ENCODE measurements at places on chromosomes 2 and 18.

DNA sequence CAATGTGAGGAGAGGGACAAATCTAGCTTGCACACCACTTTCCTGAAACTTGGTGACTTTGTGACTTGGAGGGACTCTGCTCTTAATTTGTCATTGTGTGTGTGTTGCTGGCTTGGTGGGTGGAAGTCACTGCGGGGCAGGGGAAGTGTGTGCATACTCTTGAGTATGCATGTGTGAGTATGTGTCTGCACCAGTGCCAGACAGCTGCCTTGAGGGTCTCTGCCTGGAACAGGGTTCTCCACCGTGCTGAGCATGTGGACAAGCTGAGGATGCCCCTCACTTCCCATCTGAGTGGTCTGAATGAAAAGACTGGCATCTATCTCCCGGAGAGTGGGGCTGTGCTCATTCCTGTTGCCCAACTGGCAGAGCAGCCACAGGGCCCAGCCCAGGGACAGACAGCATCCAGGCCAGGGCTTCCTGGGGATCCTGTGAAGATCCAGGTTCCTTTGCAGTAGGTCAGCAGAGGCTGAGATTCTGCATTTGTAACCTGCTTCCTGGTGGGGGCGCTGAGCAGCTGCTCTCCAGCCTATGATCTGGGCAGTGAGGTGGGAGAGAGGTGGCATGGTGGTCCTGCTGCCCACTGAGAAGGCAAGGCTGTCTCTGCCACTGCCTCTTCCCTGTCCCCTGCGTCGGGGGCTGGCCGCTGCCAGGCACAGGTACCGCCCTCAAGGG lies 138.9 kb upstream of the HAAO start:
- DNase-seq = no peak

GRCh38 chr18:79245517-79246001 lies 150.2 kb upstream of the NFATC1 start:
- peak; percentile 12 for DNase-seq

- no peak for DNase-seq
Measured at GRCh38 chr2:125644257-125644656, 1011.7 kb upstream of the GYPC start.

- no peak for DNase-seq
Measured at GRCh38 chr18:59358414-59358711, 702 bp downstream of the LMAN1 start.

- peak; percentile 15 for DNase-seq
Measured at GRCh38 chr18:36828157-36828629, 609 bp downstream of the TPGS2 start.

- DNase-seq = no peak
Measured at GRCh38 chr2:170335351-170335750, 157.4 kb downstream of the MYO3B start.

DNA sequence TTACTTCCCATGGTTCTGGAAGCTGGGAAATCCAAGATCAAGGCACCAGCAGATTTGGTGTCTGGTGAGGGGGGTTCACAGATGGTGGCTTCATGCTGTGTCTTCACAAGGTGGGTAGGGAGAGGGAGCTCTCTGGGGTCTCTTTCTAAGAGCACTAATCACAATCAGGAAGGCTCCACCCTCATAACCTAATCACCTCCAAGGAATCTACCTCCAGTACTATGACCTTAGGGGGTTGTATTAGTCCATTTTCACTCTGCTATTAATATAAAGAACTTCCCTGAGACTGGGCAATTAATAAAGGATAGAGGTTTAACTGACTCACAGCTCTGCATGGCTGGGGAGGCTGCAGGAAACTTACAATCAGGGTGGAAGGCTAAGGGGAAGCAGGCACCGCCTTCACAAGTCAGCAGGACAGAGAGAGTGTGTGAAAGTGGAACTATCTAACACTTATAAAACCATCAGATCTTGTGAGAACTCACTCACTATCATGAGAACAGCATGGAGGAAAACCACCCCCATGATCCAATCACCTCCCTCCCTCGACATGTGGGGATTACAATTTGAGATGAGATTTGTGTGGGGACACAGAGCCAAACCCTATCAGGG lies 17.6 kb downstream of the TBC1D8 start:
- no peak for DNase-seq

DNA sequence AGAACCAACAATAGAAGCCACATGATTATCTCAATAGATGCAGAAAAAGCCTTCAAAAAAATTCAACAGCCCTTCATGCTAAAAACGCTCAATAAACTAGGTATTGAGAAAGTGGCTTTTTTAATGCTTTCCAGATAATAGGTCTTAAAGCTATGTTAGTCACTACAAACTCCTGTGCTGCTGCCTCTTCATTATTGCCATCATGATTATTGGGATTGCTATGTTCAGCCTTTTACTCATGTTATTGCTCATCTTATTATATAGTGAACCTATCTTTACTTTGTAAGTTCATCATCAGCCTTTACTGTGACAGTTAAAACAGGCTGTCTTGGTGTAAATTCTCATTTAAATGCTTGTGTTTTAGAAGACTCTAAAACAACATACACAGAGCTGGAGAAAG lies 1557.2 kb upstream of the ZEB2 start:
- no peak for DNase-seq

DNA sequence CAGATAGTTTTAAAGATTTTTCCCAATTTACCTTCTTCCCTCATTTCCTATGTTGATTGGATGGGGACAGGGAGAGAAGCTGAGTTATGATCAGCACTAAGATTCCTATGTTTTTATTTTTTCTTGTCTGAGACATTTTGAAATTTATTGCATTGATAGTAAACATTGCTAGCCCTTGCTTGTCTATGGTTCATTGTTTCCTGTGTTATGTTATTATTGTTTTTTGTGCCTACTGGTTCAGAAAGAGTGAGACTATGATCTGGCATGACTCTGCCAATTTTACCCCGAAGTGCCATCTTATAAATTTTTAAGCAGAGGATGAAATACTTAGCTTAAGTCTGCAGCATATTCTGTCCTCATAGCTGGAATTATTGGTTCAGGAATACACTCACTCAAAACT lies 478.5 kb downstream of the MBD2 start:
- DNase-seq = no peak

DNA sequence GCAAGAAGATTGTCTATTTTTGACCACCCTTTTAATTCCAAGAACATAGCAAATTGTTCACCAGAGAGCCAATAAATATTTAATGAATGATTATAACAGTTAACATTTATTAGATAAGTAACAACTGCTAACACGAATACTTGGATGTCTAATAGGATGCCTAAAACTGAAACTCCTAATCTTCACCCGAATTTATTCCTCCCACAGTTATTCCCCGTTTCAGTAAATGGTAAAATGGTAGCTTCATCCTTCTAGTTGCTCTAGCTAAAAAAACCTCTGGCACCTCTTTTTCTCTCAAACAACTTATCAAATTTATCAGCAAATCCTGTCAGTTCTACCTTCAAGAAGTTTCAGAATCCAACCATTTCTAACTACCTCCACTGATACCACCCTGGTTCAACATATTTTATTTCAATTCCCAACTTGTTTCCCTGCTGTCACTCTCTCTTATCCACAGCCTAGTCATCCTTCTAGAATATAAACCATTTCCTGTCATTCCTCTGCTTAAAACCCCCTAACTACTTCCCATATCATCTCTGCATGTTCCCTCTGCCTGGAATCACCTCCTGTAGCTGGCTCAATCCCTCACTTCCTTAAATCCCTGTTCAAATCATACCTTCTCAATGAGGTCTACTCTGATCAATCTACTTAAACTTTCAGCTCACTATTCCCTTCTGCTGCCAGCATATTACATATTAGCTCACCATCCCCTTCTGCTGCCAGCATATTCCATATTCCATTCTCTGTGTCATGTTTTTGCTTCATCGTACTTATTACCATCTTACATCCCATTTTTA lies 93.8 kb downstream of the ROCK2 start:
- DNase-seq = no peak

DNA sequence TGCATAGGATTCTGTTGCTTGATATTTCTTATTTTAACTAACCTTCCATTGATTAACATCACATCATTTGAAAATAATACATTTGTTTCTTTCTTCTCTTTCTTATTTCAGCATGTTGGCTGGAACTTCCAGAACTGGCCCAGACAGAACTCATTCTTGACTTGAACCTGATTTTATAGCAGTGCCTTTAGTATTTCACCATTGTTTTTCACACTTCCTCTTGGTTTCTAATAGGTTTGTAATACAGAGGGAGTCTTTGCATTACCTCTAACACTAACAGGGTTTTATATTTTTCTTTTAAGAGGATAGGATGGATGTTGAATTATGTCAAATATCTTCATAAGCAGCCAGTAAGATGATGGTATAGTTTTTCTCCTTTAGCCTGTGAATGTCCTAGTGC lies 39.2 kb downstream of the SEMA4F start:
- DNase-seq = no peak

- no peak for DNase-seq
Measured at GRCh38 chr2:9225806-9226205, 19.2 kb downstream of the ASAP2 start.

DNA sequence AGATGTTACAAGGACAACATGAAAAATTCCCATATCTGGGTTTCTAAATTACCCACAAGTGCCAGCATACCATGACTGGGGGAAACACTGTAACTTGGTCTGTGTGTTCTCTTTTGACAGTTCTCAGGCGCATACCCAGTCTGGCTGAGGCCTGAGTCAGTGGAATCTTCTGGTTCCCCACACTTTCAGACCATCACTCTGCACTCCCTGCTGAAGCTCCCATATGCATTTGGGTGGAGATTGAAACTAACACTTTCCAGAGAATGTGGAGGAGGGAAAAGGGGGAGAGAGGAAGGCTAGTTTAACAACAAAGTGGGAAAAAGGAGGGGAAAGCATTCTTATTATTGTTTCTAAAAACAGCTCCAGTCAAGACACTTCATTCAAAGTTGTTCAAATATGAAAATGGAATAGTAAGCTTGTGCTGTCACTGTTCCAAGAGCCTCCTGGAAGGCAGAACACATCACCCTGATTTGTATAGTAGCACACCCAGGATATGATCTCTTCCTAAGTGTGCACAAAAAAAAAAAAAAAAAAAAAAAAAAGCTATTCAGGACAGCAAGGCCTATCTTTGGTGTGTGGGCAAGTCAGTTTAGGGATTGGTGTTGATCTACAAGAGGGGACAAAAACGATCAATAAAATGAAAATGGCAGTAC lies 48.1 kb upstream of the CTIF start:
- DNase-seq = no peak

- no peak for DNase-seq
Measured at GRCh38 chr2:60359569-60359968, 193.9 kb downstream of the BCL11A start.

DNA sequence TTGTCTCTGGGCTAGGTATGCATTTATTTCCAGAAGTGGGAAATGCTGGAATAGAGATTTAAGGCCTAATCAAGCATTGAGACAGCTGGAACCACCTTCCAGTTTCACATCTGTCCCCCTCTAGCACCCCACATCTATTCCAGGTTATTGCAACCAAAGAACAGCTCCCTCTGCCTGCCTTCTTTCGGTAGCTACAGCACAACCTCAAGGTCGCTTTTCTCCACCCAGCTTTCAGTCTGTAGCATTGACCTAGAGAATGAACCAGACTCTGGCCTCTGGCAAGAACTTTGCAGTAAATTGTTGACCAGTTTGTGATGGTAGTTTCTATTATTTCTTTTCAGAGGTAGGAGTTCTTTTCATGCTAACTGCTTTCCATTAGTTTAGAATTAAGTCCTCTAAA lies 484.2 kb downstream of the DLGAP1 start:
- no peak for DNase-seq

GRCh38 chr2:209441541-209441940 lies 17.7 kb downstream of the MAP2 start:
- DNase-seq = no peak

DNA sequence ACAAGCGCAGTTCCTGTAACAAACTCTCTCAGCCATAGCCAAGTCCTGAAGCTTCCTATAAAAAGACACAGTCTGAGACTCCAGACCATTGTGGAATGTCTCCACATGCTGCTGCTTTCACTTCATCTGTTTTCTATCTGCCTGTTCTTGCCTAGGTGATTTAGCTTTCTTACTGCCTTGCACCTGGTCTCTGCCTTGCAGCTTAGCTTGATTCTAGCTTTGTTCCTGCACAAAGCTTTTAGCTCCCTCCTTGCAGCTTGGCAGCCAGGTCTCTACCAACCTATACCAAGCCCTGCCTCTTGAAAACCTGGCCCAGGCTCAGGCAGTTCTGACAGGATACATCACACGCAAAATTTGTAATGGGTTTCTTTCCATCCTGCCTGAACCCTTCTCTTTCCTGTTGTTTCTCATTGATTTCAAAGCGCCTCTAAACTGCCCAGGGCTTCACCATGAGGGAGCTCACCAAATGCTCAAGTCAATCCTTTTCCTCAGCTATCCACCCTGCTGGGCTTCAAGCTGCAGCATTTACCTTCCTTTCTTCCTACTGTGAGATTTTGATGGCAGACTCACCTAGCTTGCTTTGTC lies 941.3 kb upstream of the NXPH2 start:
- no peak for DNase-seq

- DNase-seq = no peak
Measured at GRCh38 chr2:127052771-127053691, 53.9 kb downstream of the BIN1 start.

DNA sequence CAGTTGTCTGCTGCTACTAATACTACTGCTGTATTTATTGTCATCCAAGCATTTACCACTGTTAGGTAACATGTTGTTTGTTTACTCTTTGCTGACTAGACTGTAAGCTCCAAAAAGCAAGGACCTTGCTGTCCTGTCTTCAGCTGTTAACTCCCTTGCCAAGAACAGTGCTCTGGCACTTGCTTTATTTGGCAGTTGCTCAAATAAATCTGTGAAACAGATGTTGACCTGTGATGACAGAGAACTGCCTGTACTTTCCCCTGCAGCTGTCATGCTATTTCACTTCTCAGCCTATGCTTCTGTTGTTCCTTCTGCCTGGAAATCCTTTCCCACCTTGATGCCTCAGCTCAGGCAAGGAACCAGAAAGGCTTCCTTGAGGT lies 181.2 kb downstream of the ATAD2B start:
- no peak for DNase-seq
